ENCODE measurements at places on chromosomes 1 and 21. TPM values are rescaled to one million over a fixed set of nuclear protein-coding genes. Genes with fewer than 3 reads are reported as not detected.

Gene SPRR4
- polyA plus RNA-seq, result not detected

Gene ITGB2
- polyA plus RNA-seq, result 14.0 TPM

Gene LRRC53
- not detected for polyA plus RNA-seq

Gene OR2T35
- not detected for polyA plus RNA-seq

Gene TLR5
- polyA plus RNA-seq, result 3.8 TPM

Gene ABCA4
- polyA plus RNA-seq, result 0.39 TPM

Gene ZFP69B
- 2.0 TPM for polyA plus RNA-seq

Gene DPT
- 34.7 TPM for polyA plus RNA-seq

Gene FAM110D
- polyA plus RNA-seq, result 0.76 TPM

Gene OR2AK2
- polyA plus RNA-seq, result not detected

Gene LCE2C
- not detected for polyA plus RNA-seq

Gene MROH9
- 0.08 TPM for polyA plus RNA-seq

Gene REN
- not detected for polyA plus RNA-seq

Gene CD1B
- polyA plus RNA-seq, result not detected

Gene KPRP
- polyA plus RNA-seq, result not detected

- DNase-seq, result no peak
Observed at GRCh38 chr1:240956020-240956419, 344.1 kb upstream of the GREM2 start.

GRCh38 chr1:213979751-213980586 is 7.8 kb upstream of the PROX1 start:
- DNase-seq, result no peak

DNA sequence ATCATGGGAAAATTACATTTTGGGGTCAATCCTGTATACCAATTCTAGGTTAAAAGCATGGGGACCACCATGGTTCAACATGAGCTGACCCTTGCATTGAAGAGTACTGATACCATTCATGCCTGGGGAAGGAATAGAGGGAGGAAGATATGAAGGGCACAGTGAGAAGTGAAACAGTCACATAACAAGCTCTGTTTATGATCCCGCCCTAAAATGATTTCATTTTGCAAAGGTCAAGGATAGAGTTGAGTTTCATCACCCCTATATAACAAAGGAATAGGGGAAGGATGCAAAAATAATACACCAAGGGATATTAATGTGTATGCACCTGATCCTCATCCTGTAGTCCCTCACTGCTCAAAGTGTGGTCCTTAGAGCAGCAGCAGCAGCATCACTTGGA is 2.5 kb upstream of the HLCS start:
- no peak for DNase-seq

- DNase-seq, result no peak
Observed at GRCh38 chr1:109499081-109499480, 5.2 kb downstream of the CYB561D1 start.

DNA sequence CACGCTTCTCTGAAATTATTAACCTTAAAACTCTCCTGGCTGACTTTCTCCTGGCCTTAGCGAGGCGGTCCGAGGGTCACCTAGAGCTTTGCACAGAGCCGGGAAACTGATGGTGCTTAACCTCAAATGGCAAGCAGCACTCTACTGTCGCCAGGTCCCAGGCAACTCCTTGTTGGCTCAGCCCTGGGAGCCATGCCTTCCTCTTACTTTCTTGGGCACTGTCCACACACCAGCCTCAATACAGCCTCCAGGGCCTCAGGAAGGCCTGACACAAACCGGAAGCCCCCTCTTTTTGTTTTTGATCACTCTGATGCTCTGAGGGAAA is 3.8 kb downstream of the TRABD2B start:
- DNase-seq, result no peak

DNA sequence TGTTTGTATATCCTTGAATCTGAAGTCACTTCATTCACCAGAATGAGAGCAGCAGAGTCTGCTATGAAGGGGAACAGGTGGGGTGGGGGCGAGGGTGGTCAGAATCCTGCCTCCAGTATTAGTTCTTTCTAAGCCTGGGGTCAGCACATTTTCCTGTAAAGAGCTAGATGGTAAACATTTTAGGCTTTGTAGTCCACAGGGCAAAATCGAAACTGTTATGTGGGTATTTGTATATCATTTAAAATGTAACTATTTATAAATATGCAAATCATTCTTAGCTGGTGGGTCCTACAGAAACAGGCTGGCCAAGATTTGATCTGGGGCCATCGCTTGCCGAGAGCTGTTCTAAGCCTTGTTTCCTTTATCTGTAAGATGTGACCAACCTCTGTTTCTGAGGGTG is 96.0 kb downstream of the IGSF21 start:
- no peak for DNase-seq

GRCh38 chr1:93774707-93775106 is 93.1 kb upstream of the BCAR3 start:
- peak; percentile 75 for DNase-seq

GRCh38 chr1:246784621-246785493 is 60.6 kb downstream of the SCCPDH start:
- peak; percentile 73 for DNase-seq

GRCh38 chr1:9910076-9910422 is at the start of gene CTNNBIP1:
CTNNBIP1 (minus strand) TSS chr1:9910269; CDS start chr1:9872064, 38,205 bp downstream.
- DNase-seq, result no peak

DNA sequence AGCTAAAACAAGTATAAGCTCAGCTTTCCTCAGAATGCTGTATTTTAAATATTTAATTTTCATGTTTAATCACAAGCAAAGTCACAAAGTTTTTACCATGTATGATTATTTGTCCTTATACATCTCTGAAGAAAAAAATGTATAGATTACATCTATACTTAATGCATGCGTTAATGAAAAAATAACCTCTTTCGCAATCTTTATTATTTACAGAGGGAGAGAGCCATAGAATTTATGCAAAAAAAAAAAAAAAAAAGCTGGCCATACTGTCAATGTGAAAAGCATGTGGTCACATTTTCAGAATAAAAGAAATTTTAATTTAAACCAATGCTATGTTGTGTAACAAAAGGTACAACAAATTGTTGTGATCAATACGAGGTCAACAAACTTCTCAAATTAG is 148.2 kb downstream of the AKT3 start:
- DNase-seq, result no peak

DNA sequence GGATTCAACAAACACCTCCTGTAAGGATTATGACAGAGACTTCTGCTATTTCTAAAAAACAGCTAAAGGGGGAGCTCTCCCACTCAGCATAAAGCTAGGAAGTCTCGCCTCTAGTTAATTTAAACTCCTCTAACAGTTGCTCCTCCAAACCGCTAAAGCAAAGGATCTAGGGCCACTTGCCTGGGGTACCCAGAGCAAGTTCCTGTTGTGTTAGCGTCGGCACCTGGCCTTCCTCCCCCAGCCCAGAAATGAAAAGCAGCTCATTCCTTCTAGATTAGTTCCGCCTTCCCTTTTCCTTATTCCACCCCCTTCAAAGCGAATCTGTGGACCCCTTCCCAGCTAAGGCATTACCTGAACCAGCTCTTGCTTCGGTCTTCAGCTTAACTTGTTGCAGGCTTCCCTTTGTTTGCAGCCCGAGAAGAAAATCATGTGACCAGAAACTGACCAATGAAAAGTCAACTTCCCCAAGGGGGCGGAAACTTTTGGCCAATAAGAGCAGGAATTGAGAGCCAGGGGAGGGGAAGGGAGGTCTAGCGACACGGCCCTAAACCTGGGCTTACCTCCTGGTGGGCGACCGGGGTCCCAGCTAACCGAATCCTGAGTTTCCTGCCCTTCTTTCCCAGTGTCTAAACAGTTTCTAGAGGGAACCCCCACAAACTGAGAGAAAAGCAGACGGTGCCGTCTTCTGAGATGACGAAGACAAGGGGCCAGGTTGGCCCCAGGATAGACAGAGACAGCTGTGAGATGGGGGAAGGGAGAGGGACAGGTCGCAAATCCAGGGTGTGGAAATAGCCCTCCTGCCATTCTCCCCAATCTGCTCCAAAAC is at the start of gene PBXIP1:
Gene PBXIP1 (minus strand): TSS at position 382 of the 826 bp plus-strand sequence. CDS start 2,378 bp downstream, outside the sequence.
- DNase-seq, result peak; percentile 99

GRCh38 chr21:39597595-39597994 is 15.1 kb upstream of the B3GALT5 start:
- no peak for DNase-seq

- no peak for DNase-seq
Observed at GRCh38 chr1:25564777-25565574, 21.6 kb downstream of the LDLRAP1 start.

DNA sequence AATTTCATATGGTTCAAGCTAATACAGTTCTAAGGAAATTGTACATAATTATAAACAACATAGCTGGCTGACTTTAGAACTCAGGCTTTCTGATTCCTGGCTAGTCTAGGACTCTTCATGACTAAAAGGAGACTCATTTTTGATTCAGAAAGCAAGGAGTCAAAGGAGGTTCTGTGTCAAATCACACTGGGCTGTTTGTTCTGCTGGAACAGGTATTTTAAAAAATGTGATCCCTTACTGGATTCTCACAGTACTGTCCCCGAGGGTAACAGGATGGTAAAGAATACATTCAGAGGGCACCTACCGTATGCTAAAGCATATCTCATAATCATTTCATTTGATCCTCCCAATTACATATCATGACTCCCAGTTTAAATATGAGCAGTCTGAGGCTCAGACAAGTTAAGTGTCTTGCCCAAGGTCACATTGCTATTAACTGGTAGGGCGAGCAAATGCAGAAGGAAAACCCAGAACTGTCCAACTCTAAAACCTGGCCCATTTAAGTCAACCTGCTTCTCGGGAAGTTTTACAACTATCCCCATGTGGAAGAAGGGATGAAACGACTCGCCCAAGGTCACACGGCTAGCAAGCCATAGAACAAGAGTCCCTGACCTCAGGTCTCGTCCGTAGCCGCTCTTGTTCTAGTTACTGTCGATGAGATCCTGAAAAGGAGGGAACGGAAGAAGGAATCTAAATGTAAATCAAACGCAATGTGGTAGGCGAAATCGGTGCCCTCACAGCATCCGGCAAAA is 675 bp downstream of the MYSM1 start:
- DNase-seq, result peak; percentile 30

DNA sequence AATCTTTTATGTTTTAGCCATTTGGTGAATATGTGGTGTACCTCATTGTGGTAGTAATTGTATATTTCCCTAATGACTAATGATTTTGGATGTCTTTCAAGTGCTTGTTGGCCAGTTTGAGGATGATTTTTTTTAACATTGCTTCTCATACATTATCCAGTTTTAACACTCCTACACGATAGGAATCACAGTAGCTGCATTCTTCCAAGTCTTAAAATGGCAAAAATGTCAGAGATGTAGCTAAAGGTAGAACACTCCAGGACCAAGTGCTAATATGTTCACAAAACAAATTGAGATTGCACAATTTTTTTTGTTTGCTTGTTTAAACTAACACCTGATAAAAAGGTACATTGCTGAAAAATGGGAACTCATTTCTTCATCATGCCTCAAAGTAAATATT is 11.7 kb downstream of the USP25 start:
- DNase-seq, result no peak

DNA sequence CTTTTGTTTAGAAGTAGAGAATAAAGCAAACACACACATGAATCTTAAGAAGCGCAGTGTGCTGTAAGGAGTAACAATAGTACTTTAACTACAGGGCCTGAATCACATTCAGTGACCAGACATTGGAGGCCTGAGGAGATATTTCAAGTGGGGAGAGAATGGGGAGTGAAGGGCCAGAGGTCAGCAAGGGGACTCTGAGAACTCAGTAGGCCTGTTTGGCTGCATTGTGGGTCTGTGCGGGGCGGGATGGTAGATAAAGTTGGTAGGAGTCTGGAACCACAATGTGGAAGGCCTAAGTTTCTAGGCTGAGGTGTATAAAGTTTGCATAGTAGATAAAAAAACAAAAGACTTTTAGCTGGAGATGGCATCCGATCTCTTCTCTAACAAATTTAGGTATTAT is 52.7 kb upstream of the WLS start:
- no peak for DNase-seq

GRCh38 chr21:46025113-46025770 is 43.7 kb downstream of the COL6A1 start:
- DNase-seq, result no peak

- DNase-seq, result no peak
Observed at GRCh38 chr1:156992215-156992614, 53.3 kb downstream of the ARHGEF11 start.

DNA sequence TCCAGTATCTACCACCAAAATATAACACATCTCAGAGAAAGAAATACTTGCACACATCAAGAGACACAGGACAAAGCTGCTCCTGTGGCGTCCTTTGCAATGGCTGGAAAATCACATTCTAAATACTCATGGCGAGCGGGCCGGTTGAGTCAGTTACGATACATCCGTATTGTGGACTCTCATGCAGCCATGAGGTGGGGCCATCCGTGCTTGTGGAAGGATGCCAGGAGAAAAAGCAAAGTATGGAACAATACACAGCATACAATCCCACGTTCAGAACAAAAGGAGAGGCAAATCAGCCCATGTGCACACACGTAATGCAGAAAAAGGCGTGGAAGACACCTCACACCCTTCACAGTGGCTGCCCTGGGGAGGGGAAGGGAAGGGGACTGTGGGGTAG is 13.1 kb downstream of the ATP13A2 start:
- DNase-seq, result no peak

GRCh38 chr1:3598522-3599285 is 12.6 kb downstream of the MEGF6 start:
- DNase-seq, result no peak
